Dermis blood vessel endothelial cell (primary cell): ENCODE measurements at places on chromosomes 13 and 19. TPM values are rescaled to one million over a fixed set of nuclear protein-coding genes. Genes with fewer than 3 reads are reported as not detected.

DNA sequence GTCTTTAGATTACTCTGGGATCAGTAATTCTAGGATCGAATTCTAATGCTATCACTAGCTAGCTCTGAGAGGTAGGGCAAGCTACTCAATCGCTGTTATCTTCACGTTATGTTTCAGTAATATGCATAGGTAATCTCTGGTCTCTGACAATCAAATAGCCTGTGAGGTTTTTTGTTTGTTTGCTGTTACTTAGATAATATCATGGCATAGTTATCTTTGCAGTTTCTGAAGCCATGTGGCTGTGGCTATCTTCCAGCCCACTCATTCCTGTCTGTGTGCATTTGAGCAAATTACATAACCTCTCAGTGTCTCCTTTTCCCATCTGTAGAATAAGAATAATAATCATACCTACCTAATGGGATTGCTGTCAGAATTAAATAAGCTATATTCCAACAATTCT, 330.2 kb downstream of the PCDH9 start:
- no peak for DNase-seq

DNA sequence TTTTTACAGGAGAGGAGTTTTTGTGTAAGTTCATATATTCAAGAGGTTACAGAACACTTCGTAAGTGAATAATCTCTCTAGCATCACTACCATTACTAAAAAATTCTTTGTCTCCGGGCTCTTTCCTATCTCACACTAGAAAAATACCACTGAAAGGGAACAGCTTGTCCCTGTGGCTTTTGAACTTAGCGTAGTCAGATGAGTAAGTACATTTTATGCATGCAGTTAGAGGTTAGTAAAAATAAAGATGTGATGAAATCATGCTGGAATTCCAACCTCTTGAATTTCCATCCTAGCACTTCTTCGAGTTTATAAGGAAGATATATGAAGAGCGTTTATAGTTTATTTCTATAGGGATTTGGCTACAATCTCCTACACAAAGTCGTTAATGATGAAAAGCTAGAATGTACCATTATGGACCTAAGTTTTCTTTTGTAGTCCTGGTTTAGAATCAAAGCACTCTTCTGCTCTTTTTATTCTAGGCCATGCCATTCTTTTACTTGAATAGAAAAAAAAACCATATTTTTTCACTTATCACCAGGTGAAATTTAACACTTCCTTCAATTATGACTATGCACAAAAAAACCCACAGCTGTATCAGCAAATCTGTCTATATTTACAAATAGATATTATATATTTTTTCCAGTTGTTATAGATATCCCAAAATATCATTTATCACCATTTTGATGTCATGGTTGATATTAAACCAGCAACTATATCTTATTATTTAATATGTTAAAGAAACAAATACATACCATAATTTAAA, 139.9 kb upstream of the PCDH9 start:
- no peak for DNase-seq

DNA sequence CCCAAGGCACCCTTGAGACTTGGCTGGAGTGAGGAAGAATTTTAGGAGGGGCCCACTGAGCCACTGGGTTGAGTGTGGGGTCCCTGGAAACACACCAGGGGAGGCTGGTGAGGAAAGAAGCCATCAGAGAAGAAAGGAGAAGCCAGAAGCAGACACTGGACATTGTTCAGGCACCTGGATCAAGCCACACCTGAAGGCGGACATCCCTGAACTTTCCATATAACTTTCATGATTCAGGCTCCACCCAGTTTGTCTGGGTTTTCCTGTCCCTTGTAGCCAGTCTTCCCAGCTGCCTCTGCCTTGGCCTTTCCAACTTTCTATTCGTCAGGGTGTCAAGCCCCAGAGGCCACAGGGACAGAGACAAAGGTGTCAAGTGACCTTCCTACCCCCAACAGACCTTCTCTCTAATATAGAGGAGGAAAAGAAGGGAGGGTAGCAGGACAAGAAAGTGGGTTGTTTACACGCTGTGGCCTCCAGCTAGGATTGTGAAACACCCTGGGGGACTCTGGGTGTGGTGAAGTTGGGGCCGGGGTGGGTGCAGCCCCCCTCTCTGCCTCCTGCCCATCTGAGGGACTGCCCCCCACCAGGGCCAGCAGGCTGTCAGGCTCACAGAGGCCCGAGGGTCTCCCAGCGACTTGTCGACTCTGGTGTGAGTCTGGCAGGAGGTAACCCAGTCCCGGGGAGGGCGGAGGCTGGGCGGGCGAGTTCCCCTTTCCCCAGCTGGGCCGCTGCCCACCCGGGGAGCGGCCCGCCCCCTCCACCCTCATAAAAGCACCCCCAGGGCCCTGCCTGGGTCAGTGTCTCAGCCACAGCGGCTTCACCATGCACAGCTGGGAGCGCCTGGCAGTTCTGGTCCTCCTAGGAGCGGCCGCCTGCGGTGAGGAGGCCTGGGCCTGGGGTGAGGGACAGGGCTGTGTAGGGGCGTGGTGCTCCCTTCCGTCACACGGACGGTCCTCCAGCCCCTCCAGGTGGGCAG, at the start of gene CFD:
Gene CFD, plus strand, starts transcription at position 797 of the 976 bp plus-strand sequence. Its CDS starts 26 bp downstream, at position 823.
- no peak for DNase-seq

GRCh38 chr19:7722231-7722651, 9.7 kb downstream of the CLEC4G start:
- DNase-seq = no peak

SIX5 gene
- 9.8 and 11.7 TPM in 2 replicates for total RNA-seq

ZSCAN4 gene
- not detected in 2 replicates for total RNA-seq
